ENCODE measurements at places on chromosomes 2 and 18. TPM values are rescaled to one million over a fixed set of nuclear protein-coding genes. Genes with fewer than 3 reads are reported as not detected.

Gene FBLN7
- 27.2 TPM for total RNA-seq

Gene OSBPL1A
- 2.7 TPM for total RNA-seq

Gene FLACC1
- 4.5 TPM for total RNA-seq

Gene SULT1C4
- total RNA-seq = not detected

Gene DSG4
- total RNA-seq = not detected

Gene ZNF892
- 0.82 TPM for total RNA-seq

Gene CFC1
- total RNA-seq = not detected

Gene MC5R
- total RNA-seq = not detected

Gene DLX1
- total RNA-seq = not detected

Gene COLEC11
- 0.47 TPM for total RNA-seq

Gene CAVIN2
- total RNA-seq = 0.14 TPM

Gene KIAA2012
- not detected for total RNA-seq

Gene CNGA3
- not detected for total RNA-seq

Gene RGPD4
- 0.63 TPM for total RNA-seq

Gene TUBB8B
- total RNA-seq = not detected

Gene POTEE
- 0.11 TPM for total RNA-seq

Gene ASIC4
- 0.17 TPM for total RNA-seq

Gene IL36A
- total RNA-seq = 0.47 TPM

Gene DSC3
- not detected for total RNA-seq

Gene LHCGR
- total RNA-seq = not detected

Gene ZCCHC2
- total RNA-seq = 85.4 TPM

Gene SLC19A3
- not detected for total RNA-seq

Gene CELF4
- not detected for total RNA-seq

Gene ABCA12
- total RNA-seq = not detected

Gene FOXD4L1
- total RNA-seq = not detected

Gene UPP2
- total RNA-seq = not detected

Gene CAPG
- total RNA-seq = 21.7 TPM

Gene LYPD6B
- total RNA-seq = not detected

Gene XRCC5
- total RNA-seq = 129 TPM

Gene KYNU
- total RNA-seq = 0.38 TPM

Gene PROC
- 0.28 TPM for total RNA-seq

Gene GKN2
- total RNA-seq = not detected

Gene TMEFF2
- not detected for total RNA-seq

Gene SALL3
- total RNA-seq = 0.33 TPM

Gene LRRTM4
- total RNA-seq = not detected

Gene CHRNG
- not detected for total RNA-seq

Gene RAB27B
- 2.5 TPM for total RNA-seq

Gene ABCB11
- total RNA-seq = not detected

Gene LINC00305
- not detected for total RNA-seq

Gene PRKAG3
- not detected for total RNA-seq

Gene RNU2-63P
- 2.6 TPM for total RNA-seq

Gene STK25
- total RNA-seq = 76.1 TPM

Gene LIMS4
- total RNA-seq = not detected

Gene IL36B
- not detected for total RNA-seq

Gene OXER1
- not detected for total RNA-seq

Gene WNT10A
- 6.6 TPM for total RNA-seq

Gene MAPK4
- total RNA-seq = not detected

Gene SERPINB13
- not detected for total RNA-seq

Gene OR6B2
- not detected for total RNA-seq

Gene ST6GAL2
- total RNA-seq = not detected

Gene SNORC
- 1.2 TPM for total RNA-seq

Gene EGR4
- 0.17 TPM for total RNA-seq

Gene SERPINB12
- total RNA-seq = not detected

Gene SKOR2
- total RNA-seq = not detected

Gene CYRIA
- total RNA-seq = 1.3 TPM
